ENCODE measurements at places on chromosomes 11 and 22.

GRCh38 chr11:90329043-90329442, 106.2 kb upstream of the CHORDC1 start:
- DNase-seq: no peak

DNA sequence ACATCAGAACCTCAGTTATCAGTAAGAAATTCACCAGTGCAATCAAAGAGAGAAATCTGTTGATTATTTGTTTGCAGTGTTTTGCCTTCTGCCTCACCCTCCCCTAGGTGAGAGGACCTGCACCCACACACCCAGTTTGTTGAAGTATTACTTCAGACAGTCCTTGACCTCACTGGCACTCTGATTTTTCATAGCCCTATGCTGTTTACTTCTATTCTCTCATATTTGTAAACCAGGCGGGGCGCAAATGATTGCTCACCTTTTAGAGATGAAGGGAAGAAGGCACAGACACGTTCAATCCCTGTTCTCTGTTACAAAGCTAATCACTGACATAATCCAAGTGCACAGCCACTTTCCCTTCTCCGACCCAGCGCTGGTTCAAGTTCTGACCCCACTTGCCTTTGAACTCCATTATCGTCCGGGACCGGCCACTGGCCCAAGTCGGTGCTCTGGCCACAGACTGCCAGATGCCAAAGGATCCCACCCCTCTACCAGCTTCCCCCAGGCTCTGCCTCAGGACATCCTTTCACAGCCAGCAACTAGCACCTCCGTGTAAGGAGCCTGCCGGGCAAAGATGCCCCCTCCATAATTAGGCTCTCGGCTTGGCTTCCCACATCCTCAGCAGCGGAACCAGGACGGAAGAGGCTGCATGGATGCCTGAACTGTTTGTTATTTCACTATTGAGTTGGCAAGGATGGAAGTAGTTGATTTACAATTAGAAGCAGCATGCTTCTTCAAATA, 1.7 kb downstream of the ETS1 start:
- DNase-seq: no peak

DNA sequence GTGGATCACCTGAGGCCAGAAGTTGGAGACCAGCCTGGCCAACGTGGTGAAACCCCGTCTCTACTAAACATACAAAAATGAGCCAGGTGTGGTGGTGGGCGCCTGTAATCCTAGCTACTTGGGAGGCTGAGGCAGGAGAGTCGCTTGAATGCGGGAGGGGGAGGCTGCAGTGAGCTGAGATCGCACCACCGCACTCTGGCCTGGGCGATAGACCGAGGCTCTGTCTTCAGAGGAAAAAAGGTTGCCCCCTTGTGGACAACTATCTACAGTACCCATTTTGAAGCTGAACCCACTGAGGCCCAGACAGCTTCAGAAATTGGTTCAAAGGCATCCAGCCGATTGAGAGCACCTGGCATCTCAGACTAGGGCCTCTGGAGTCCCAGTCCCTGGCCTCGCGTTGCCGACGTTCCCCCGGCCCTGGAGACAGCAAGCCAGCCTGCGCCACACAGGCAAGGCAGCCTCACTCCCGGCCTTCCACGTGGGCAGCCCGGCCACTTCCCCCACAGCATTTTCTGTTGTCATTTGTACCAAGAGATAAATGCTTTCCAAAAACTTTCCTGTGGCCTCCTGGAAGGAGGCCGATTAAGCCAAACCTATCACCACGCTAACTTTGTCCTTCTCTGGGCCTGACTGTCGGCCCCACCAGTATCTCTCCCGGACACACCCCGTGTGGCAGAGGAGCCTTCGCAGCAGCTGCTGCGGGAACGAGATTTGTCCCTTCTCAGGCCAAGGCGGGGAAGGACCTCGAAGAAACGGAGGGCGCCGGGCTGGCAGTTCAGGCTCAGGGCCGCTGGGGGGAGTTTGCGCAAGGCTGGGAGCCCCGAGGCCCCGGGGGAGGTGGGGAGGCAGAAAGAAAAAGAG, 82.8 kb downstream of the FLI1 start:
- DNase-seq: no peak

- DNase-seq: no peak
Measured at GRCh38 chr11:110984147-110984546, 261.4 kb upstream of the POU2AF2 start.

- DNase-seq: no peak
Measured at GRCh38 chr11:107266455-107266854, 191.2 kb downstream of the CWF19L2 start.

GRCh38 chr11:91871791-91872190, 352.8 kb upstream of the FAT3 start:
- no peak for DNase-seq

GRCh38 chr11:9708544-9708943, 44.7 kb downstream of the SWAP70 start:
- no peak for DNase-seq

- no peak for DNase-seq
Measured at GRCh38 chr11:17477361-17477760, 716 bp upstream of the ABCC8 start.

DNA sequence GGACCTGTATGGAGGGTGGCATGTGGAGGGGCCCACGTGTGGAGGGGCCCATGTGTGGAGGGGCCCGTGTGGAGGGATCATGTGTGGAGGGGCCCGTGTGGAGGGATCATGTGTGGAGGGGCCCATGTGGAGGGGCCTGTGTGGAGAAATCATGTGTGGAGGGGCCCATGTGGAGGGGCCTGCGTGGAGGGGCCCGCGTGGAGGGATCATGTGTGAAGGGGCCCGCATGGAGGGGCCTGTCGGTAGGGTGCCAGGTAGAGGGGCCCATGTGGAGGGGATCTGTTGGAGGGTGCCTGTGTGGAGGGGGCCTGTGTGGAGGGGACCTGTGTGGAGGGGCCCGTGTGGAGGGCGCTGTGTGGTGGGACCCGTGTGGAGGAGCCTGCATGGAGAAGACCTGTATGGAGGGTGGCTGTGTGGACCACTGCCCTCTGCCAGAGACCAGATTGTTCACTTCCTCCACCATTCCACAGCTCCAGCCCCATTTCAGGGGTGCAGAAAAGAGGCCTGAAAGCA, 47.0 kb downstream of the IGLL5 start:
- no peak for DNase-seq

DNA sequence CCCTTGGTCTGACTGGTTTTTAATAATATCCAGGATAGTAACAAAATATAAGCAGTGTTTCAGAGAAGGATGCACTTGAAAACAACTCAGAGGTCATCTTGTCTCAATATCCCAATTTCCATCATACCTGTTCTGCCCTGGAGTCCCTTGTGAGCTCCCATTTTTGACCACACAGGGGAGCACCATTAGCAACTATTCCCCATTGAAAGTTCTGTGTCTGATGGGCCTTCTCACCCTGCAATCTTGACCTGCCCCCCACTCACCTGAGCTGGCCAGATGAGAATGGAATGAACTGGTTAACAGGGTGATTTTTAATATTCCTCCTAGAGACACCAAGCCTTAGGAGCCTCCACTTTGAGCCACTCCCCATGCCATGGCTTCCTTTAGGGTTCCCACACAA, 3.8 kb upstream of the CAPN5 start:
- no peak for DNase-seq

GRCh38 chr22:30337461-30337778, 10.7 kb upstream of the TBC1D10A start:
- DNase-seq: no peak

DNA sequence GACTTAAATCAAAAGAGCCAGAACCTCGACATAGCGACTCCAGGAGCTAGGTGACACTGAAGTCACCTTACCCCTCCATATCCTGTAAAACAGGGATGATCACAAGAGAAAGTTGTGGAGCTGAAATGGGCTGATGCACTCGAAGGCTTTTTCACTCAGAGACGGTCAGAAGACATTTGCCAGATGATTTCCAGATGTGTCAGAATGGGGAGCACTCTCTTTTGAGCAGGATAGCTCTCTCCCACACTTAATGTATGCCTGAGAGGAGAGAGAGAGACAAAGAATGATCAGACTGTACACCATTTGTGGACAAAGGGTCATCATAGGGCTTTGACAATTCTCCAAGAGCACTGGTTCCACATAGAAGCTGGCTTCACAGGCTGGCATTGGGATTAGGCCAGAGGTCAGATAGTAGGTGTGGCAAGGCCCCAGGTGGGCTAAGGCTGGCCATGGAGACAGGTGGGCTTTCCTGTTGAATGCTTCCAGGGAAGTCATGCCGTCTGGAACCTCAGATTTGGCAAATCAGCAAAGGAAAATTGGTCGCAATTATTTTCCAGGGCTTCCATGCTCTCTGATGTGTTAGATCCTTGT, 42.3 kb upstream of the ETS1 start:
- no peak for DNase-seq

DNA sequence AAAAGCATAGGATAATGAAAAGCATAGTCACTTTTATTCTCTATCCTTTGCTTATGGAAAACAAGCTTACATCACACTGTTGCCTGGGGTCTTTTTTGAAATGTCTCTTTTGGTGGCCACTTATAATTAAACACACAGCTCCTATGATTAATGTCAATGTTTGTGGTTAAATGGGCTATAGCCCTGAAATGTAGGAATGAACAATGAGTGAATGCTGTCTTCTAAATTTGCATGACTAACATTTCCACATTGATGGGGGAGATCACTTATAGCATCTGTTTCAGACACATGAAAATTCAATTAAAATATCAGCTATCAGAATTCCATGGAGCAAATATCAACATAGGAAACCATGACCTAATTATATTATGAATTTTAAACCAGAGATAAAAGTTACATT, 171.4 kb upstream of the FAT3 start:
- no peak for DNase-seq

DNA sequence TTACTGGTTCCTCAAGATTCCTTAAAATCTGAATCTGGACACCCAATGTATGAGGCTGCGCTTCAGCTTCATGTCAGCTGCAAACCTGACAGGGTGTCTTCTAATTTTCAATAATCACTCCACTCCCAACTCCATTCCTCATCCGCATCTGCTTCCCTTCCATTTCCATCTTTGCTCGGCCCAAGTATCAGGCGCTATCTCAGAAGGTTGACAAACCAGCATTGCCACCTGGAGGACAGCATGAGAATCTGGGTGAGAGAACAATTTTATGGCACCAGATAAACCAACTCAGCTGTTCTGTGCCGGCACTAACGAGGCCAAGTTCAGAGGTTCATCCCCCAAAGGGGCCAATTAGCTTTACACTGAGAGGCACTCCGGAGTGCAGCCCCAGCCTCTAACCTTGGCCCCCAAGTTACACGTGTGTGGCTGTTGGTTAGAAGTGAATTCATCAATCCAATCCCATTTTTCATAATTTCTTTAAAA, 79.1 kb upstream of the LMO2 start:
- DNase-seq: peak; percentile 10

DNA sequence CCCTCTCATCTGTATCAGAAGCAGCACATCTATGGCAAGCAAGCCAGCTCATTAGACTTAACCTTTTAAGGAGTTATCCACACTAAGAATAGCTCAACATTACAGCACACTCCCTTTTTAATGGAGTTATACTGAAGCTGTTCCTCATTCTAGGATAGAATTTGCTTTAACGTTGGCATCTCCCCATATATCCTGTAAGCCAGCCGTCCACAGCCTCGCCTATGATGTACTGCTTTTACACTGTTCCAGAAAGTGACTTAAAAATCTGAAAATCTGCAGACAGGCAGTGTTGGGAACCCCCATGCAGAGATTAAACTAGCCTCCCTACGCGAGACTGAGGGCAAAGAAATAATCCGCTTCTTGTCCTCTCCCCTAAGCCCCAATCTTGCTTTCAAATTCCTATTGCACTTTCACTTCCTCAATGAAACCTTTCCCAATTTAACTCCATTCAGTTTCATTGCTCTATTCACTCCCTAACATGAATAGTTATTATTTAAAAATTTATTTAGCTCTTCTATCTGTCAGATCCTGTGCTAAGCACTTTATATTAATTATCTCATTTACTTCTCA, 225.0 kb downstream of the BLID start:
- DNase-seq: no peak

GRCh38 chr11:67118181-67118766, 789 bp upstream of the KDM2A start:
- DNase-seq: no peak

DNA sequence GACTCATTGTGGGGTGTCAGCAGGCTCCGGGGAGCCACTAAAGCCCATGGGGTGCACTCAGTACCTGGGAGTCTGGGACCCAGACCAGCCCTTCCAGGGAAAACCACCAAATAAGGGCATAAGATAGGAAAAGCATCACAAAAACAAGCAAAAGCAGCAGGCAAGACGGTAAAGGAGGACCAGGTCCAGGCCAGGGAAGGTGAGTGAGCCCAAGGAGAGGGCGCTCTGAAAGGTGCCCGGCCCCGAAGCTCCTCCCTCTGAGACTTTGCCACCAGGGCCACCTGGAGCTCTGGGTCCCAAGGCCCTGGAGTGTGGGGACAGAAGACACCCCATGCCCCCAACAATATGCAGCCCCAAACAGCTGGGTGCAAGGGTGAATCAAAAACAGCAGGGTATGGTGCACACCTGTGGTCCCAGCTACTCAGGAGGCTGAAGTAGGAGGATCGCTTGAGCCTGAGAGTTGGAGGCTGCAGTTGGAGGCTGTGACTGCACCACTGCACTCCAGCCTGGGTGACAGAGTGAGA, 5.2 kb upstream of the IL17REL start:
- DNase-seq: no peak

- DNase-seq: peak; percentile 74
Measured at GRCh38 chr11:35363854-35364780, 55.2 kb downstream of the SLC1A2 start.

- peak; percentile 8 for DNase-seq
Measured at GRCh38 chr11:93986716-93987115, 34.4 kb upstream of the HEPHL1 start.

- DNase-seq: no peak
Measured at GRCh38 chr11:11482730-11483129, 129.7 kb upstream of the CSNK2A3 start.

DNA sequence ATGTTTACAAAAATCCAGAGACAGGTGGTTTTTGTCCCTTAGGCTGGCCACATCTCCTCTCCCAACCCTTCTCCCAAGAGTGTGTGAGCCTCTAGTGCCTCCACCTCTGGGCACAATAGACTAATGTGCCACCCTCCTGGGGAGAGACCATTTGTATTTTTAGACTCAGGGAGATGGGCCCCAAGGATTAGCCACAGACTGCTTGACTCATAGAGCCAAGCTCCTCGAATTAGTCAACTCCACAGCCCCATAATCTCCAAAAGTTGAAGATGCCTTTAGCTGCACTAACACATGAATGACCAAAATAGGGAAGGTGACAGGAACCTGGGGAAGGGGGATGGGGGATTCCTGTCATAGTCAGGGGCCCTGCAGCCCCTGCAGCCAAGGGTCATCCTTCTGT, 53.0 kb upstream of the LRRC32 start:
- no peak for DNase-seq

DNA sequence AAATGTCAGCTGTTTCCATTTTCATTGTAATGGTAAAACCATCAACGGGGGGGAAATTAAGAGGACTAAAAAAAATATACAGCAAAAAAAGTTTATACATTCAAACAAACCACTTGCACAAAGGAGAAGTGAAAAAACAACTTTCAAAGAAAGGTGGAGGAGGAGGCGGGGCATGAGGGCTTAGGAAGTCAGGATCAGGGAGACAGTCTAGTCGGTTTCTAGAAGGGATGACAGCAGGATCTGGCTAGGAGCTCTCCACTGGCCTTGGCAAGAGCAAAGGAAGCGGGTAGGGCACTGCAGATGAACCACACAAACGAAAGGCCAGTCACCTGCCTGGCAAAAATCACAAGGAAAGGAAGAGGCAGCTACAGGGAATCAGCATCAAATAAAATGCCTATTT, 31.0 kb downstream of the NAP1L4 start:
- DNase-seq: no peak

- no peak for DNase-seq
Measured at GRCh38 chr11:27857588-27857987, 157.3 kb upstream of the BDNF start.

- DNase-seq: peak; percentile 5
Measured at GRCh38 chr11:82080160-82080559, 653.5 kb downstream of the FAM181B start.

GRCh38 chr11:75356613-75357012, 5.2 kb upstream of the ARRB1 start:
- no peak for DNase-seq
